Activated CD4-positive, CD25-positive, alpha-beta regulatory T cell (primary cell): ENCODE measurements at places on chromosomes 12 and 14.

GRCh38 chr14:21408147-21408546, 24.3 kb upstream of the SUPT16H start:
- no peak for DNase-seq

DNA sequence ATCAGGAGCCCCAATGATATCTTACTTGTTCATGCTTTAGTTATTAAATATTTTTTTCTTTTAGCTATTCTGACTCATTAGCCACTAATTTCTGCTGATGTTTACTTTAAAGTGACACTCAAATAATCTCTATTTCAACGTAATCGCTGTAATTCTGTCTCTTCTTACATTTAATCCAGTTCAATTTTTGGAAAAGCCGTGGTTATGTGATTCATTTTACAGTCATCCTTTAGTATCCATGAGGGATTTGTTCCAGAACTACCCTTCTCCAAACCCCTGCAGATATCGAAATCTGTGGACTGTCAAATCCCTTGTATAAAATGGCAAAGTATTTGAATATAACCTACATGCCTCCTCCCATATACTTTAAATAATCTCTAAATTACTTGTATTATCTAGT, 1103.4 kb downstream of the LRFN5 start:
- no peak for DNase-seq

GRCh38 chr12:116975779-116976393, 65.1 kb downstream of the FBXW8 start:
- no peak for DNase-seq

DNA sequence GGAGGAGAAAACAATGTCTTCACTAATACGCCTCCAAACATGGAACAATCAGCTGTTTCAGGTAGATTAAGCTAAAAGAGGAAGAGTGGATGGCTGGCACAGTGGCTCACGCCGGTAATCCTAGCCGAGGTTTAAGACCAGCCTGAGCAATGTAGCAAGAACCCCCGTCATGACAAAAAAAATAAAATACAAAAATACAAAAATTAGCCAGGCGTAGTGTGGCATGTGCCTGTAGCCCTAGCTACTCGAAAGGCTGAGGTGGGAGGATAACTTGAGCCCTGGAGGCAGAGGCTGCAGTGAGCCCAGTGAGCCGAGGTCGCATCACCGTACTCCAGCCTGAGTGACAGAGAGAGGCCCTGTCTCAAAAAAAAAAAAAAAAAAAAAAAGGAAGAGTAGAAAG, 1.2 kb upstream of the MED13L start:
- no peak for DNase-seq

DNA sequence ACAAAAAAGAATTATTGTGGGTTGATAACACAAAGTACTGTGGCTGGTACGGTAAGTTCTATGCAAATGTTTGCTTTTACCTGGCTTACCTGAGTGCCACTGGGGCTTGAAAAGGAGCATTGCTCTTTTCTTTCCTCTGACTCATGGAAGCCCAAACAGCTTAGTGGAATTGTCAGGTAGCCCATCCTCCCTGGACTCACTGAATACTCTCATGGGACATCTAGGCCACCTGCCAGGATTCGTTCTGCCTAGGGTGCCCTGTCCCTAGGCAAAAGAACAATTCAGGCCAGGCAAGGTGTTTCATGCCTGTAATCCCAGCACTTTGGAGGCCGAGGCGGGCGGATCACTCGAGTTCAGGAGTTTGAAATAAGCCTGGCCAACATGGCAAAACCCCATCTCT, 22.5 kb upstream of the YAF2 start:
- no peak for DNase-seq

DNA sequence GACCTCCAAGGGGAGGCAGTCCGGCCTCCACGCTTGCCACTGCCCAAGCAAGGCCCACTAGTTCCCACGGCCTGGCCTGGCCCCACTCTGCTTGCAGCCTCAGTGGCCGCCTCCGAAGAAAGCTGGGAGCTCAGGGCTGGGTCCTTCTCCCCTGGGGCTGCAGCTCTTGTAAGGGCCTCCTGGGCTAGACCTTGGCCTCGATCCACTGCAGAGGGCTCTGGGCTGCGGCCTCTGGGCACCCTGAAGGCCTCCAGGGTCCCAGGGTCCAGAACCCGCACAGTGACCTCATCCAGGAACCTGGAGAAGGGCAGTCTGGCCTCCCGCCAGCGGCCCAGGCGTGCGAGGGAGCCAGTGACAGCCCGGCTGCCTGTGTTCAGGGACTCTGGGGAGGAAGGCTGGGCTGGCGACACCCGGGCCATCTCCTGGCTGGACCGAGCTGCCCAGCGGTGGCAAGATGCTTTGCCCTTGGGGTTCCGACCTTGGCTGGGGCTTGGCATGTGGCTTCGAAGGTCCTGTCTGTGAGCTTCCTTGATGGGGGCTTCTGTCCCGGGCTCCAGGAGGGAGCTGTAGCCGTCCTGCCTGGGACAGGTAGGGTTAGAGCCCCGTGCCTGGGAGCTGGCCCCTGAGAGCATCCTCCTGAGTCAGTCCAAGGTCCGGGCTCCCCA, 9.8 kb downstream of the BEGAIN start:
- DNase-seq, result no peak

- DNase-seq, result no peak
Observed at GRCh38 chr12:1918081-1918883, at the start of gene CACNA2D4. Gene CACNA2D4 (minus strand): TSS chr12:1918652. CDS start chr12:1918473, 179 bp downstream.

DNA sequence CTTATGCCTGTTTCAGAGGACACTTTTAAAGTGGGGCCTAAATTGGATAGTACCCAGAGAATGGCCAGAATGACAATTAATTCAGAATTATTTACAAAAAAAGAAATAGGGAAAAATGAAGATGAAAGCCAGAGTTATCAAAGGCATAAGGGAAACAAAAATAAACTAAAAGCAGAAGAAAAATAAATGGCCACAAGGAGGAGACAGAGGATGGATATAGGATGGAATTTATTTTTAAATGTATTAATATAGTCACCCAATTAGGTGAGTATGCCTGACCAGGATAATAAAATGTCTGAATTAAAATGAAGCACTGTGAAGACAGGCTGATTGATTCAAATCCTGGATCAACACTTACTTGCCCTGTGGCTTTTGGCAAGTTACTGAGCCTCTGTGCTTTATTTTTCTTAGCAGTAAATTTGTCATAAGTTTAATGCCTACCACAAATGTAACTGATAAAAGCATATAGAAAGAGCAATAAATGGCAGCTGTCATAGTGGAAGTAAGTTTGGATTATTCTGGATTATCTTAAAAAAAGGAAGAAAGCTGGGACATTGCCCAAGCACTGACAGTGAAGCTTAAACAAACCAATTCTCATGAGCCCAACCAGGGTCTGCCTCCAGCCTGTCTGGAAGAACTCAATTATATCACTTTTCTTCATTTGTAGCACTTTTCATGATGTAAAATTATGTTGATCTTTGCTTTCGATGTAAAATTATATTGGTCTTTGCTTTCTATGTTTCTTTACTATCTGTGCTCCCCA, 3.5 kb downstream of the CLEC9A start:
- no peak for DNase-seq

DNA sequence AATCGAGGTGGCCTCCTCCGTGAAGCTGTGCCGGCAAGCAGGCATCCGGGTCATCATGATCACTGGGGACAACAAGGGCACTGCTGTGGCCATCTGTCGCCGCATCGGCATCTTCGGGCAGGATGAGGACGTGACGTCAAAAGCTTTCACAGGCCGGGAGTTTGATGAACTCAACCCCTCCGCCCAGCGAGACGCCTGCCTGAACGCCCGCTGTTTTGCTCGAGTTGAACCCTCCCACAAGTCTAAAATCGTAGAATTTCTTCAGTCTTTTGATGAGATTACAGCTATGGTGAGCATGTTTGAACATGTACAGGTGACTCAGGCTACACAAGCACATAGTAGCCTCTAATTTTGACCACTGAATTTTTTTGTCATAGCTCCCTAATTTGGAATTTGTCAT, 59.7 kb downstream of the ATP2A2 start:
- no peak for DNase-seq

DNA sequence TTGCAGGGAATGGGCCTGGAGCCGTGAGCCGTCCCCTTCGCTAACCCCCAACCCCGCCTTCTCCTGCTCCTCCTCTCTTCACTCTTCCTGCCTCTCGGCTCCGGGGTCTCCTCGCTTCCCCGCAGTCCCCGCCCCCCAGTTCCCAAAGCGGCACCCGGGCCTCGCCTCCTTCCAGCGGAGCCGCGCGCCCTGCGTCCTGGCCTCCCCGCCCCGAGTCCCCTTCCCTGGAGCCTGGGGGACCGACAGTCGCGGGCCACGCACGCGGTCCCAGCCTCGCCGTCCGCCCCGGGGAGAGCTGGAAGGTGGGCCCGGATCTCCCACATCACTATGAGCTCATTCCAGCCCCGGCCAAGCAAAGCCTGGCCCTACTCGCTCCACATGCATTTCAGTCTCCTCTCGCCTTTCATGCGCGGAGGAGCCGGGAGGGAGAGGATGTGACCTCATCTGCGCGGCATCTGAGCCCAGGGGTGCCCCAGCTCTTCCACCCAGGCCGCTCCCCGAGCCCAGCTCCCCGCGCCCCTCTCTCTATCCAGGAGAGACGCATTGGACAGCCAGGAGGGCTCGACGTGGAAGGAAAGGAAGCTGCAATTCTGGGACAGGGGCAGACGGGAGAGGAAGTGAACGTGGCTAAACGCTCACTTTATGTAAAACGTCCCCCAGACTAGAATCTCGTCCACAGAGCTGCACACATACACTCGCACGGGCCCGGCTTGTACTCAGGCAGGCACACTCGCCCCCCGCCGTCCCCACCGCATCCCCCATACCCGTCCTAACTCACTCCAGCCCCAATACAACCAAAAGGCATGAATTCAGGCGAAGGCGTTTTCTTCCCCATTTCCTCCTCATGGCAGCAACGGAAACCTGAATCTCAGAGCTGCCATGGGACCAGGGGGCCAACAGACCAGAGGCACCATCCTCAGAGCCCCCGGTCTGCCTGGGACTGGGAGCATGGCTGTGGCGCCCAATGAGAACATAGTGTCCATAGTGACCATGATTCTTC, 108.7 kb upstream of the CCND2 start:
- peak; percentile 15 for DNase-seq

DNA sequence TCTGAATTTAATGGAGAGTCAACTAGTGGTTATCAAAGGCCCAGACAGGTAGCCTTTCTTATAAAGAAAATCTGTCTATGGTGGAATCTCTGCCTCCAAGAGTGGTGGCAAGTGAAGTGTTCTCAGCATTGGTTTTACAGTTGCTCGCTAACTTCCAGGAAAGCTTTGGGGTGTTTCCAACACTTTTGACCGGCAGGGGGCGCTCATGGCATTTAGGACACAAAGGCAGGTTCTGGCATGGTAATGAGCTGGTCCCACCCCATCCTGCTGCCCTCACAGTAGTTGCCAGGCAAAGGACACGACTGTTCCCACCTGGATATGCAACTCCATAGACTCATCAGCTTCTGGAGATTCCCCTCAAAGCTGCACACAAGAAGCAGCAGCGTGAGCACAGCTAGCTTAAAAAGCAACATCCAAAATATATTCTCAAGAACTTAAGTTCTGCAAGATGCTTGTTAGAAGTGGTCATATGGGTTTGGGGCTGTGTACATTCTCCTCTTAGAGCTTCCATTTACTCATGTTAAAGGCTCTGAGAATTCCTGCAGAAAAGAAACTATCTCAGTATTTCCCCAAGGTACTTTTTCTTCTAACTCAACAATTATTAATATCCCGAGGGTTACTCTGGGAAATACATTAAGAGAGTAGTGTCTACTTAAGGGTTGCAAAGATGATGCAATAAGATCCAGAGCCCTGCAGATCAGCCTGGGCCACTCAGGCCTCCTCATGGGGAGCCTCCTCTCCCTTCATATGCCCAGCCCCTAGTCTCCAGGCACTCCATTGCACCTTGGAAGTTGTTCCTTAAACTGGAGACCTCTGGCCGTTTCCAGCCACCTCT, 14.8 kb downstream of the PROX2 start:
- DNase-seq, result peak; percentile 81

GRCh38 chr14:76770521-76771436, 9.5 kb downstream of the VASH1 start:
- DNase-seq, result no peak

DNA sequence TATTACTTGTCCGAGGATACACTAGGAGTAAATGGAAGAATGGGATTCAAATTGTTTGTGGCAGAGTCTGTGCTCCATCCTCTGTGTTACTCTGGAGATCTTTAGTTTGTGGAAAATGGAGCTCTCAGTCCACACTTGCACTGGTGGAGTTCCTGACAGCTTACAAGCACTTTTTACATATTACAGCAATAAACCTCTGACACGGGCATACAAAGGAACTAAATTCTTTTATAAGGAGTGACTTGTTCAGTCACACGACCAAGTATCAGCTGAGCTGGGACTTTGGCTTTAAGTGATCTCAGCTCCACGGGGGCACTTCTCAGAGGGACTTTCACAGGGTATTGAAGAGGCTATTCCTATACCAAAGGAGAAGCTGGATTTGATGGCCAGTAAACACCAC, 417.5 kb downstream of the LRIG3 start:
- no peak for DNase-seq

DNA sequence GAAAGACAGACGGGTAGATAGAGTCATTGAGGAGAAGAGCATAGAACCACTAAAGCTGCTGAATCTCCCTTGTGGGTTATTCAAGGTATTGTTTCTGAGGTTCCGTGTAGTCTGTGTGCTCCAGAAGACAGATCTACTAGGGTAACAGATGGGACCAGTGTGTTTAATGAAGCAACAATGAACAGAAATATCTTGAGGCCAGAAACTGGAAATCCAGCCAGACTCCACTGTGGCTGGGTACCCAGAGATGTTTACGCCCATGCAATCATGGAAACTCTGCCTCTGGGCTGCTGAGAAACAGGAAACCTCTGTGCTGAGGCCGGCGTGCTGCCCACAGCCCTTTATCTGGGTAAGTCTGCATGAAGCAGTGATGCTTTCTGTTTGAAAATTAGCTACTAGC, 8.3 kb downstream of the PROX2 start:
- DNase-seq, result no peak

DNA sequence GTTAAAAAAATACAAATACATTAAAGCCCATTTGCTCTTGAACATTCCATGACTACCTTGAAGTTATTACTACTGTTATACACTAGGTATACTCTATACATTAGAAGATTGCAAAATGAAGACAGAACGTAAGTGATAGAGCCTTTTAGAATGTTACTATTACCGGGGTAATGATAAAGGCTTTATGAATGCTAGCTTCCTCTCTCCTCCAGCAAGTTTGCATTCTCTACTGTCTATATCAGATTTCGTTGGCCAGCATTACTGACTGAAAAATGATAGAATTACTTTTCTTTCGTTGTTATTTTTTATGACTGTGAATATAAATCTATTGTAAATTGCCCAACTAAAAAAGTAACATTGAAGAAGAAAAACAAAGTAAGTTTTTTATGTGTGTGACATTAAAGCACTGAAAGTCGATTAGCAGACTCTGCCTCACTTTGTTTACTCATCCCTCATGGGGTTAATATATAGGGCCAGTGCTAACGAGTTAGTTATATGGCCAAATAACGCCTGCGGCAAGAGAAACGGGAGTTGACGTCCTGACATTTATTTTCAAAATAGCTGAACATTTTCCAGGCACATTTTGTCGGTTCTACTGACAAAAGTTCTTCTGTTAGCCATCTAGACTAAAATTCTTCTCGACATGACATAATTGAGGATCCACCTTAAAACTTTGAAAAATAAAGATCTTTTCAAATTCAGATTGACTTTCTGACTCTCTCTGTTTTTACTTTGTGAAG, 163.8 kb upstream of the KITLG start:
- DNase-seq, result no peak
